ENCODE measurements at places on chromosomes 2 and 18.

DNA sequence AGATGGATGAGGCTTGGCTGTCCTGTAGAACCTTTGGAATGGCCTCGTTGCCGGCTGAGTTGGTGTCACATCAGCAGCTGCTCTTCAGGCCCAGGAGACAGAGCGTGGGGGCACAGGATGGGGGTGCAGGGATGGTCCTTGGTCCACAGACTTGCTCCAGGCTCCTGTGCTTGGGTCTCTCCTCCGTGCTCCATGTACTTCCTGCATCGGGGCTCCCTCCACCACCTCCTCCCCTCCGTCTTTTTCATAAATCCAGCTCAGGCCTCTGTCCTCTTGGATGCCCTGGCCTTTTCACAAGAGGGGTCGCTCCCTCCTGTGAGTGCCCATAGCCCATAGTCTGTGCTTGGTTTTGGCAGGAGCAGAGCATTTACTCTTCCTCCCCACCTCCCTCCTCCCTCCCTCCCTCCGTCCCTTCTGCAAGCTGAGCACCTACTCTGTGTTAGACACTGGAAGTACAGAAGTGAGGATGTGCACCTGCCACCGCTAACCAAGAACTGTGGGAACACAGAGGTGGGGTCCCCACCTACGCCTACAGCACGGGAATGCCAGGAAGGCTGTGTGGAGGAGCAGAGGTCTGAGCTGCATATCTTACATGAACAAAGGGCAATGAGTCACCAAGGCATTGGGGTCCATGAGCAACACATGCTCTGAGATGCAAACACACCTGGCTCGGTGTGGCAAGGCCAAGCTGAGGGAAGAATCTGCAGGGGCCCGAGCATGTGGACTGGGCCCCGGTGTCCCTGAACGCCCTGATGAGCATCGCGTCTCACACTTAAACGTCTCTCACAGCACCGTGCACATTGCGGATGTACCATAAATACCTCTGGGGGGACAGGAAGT, 458.7 kb upstream of the HS6ST1 start:
- DNase-seq, result no peak

DNA sequence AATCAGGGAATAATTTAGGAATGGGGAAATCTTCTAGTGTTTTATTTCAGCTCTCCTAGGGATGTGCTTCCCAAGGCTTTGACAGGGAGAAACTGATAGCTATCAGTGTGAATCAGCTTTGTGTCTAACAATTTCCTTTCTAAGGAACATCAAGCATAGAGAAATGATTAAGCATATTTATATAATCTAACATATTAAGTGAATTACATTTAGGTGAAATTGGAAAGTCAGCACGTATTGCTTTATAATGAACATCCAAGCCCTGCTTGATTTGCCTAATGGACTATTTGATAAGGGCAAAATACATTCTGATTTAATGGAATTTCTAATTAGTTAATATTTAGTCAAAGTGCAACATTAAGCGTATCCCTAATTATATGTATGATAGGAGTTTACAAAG, 19.5 kb upstream of the TSPYL6 start:
- no peak for DNase-seq

GRCh38 chr2:158666969-158667368, 128.1 kb upstream of the DAPL1 start:
- DNase-seq, result no peak

DNA sequence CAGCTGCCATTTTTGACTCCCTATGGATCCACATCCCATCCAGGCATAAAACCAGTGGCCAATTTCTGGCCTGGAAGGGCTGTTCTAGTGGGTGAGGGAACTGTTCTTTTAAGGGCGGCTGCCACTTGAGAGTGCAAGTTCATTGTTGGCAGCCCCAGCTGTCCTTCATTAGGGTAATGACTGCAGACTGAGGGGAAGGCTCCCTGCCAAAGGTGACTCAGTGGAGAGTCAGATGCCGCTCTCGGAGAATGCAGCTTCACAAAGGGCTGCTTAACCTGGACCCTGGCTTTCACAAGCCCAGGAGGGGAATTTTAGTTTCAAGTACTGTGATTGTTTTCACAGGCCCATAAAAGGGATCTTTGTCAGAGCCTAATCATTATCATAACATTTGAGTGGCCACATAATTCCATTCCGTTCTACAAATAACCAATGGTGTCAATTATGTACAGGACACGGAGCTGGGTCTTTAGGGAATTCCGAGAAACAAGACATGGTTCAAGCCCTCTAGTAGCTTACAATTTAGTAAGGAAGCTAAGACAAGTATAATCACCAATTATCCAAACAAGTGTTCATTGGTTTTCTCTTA, 235.7 kb downstream of the CDCA7 start:
- DNase-seq, result no peak

DNA sequence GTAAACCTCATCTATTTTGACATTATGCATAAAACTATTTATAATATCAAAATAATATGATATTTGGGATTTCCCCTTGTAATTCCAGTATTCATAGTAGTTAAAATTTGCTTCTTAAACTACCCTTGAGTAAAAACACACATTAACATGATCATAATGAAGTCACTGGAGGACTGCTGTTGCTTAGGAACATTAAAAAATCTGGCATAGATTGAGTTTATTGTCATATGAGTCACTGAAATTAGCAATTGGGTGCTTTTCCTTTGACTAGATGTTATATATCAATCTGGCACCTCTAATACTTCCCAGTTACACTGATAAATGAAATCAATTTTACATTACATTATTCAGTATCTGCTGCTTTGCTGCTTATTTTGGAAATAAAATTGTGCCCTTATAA, 57.0 kb upstream of the ZC3H15 start:
- DNase-seq, result no peak

GRCh38 chr2:191693778-191694177, 15.8 kb downstream of the NABP1 start:
- DNase-seq, result no peak

DNA sequence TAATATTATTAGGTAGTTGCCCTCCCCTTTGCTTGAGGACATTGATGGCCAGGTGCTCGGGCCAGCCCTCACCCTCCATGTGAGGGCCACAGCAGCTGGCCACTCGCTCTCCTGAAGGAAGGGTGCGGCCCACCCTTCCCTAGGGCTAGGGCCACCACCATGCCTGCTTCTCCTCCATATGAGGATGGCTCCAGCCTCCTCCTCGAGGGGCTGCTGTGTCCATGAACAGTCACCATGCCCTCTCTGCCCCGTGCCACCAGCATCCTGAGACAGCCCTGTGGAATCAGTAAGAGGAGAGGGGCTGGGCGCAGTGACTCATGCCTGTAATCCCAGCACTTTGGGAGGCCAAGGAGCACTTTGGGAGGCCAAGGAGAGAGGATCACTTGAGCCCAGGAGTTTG, 2.4 kb downstream of the GPR17 start:
- DNase-seq, result no peak

GRCh38 chr2:103293742-103294077, 531.9 kb downstream of the TMEM182 start:
- DNase-seq, result no peak

GRCh38 chr2:140257692-140258300, 1477.6 kb upstream of the NXPH2 start:
- no peak for DNase-seq

DNA sequence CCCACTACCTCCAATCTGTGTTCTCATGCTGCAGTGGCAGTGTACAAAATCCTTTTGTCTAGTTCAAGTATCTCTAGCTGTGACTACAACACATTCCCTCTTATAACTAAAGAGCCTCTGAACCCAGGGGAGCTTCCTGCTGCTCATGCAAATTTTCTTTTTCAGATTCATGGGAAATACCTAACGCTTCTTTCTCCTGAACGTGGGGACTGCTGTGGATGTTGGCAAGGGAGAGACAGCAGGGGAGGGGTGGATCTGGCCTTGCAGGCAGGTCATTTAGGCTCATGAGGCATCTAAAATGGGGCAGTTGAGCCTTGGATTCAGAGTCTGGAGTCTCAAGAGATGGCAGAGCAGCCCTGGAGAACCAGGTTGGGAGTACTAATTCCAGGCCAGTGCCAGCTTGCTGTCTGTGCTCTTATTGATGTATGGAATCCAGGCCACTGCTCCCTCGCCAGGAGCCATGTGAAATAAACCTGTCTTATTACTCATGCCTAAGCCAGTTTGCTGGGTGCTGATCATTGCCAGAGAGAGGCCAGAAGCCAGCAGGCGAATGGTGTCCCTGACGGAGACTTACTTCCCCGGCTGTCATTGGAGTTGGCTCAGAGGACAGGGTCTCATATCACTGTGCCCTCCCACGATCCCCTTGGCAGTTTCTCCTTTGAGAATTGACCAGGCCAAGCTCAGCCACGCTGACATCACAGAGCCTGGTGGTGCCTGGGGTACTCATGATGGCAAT, 29.2 kb upstream of the TNP1 start:
- DNase-seq, result no peak

GRCh38 chr2:190718652-190719526, 70.0 kb downstream of the NAB1 start:
- peak; percentile 73 for DNase-seq

Measured in activated CD8-positive, alpha-beta memory T cell treated with anti-CD3 and anti-CD28 coated beads, Interleukin-2, amount 10 ng/mL, durations not matched to agents 7 days and 5 days (primary cell).